Smooth muscle cell of trachea (primary cell): ENCODE measurements at places on chromosomes 7 and 10. TPM values are rescaled to one million over a fixed set of nuclear protein-coding genes. Genes with fewer than 3 reads are reported as not detected.

AP5Z1 gene
- total RNA-seq: 35.8 and 52.1 TPM in 2 replicates

ECD gene
- 27.1 and 31.6 TPM in 2 replicates for total RNA-seq

SLC16A9 gene
- 0.33 and 1.9 TPM in 2 replicates for total RNA-seq

MUC12 gene
- total RNA-seq: 0.50 and 0.87 TPM in 2 replicates

TMEM273 gene
- total RNA-seq: not detected in 2 replicates

CFTR gene
- total RNA-seq: not detected in 2 replicates

KRIT1 gene
- 51.9 and 72.3 TPM in 2 replicates for total RNA-seq

ZPBP gene
- total RNA-seq: not detected in 2 replicates

CCL24 gene
- not detected in 2 replicates for total RNA-seq

TMEM229A gene
- total RNA-seq: not detected in 2 replicates

CBLL1 gene
- 19.2 and 22.4 TPM in 2 replicates for total RNA-seq

PHKG1 gene
- total RNA-seq: 0.99 and 1.6 TPM in 2 replicates

PIP gene
- total RNA-seq: not detected in 2 replicates

NME8 gene
- total RNA-seq: not detected in 2 replicates

TAS2R4 gene
- 0.58 and 1.7 TPM in 2 replicates for total RNA-seq

FAM25G gene
- total RNA-seq: not detected in 2 replicates

CTNNA3 gene
- under 0.01 TPM in 1 of 2 replicates, not detected in the other for total RNA-seq

TWIST1 gene
- 76.5 and 118 TPM in 2 replicates for total RNA-seq

UNCX gene
- not detected in 2 replicates for total RNA-seq

PVRIG gene
- 0.17 TPM in 1 of 2 replicates, not detected in the other for total RNA-seq

CALHM1 gene
- not detected in 2 replicates for total RNA-seq

PPIF gene
- 25.7 and 40.4 TPM in 2 replicates for total RNA-seq

SORCS1 gene
- total RNA-seq: under 0.01 TPM in 1 of 2 replicates, not detected in the other

GBX1 gene
- not detected in 2 replicates for total RNA-seq

OR2A12 gene
- not detected in 2 replicates for total RNA-seq

TSPAN15 gene
- 0.44 TPM in 1 of 2 replicates, not detected in the other for total RNA-seq

SPDYE11 gene
- under 0.01 TPM in 1 of 2 replicates, not detected in the other for total RNA-seq

PTPN20 gene
- total RNA-seq: 0.33 and 0.73 TPM in 2 replicates

CYP2C9 gene
- total RNA-seq: not detected in 2 replicates

GNGT1 gene
- not detected in 2 replicates for total RNA-seq

ATG9B gene
- total RNA-seq: under 0.01 and 0.15 TPM in 2 replicates
